GM13976 (cell line): ENCODE measurements at places on chromosomes 4 and X.

GRCh38 chr4:170888660-170889059 lies 798.9 kb upstream of the AADAT start:
- DNase-seq: no peak

- DNase-seq: no peak
Observed at GRCh38 chrX:39398963-39399261, 597.7 kb downstream of the MID1IP1 start.

- DNase-seq: no peak
Observed at GRCh38 chr4:99504804-99505502, 5.9 kb upstream of the C4orf17 start.

GRCh38 chrX:135009838-135010237 lies 12.5 kb downstream of the RTL8B start:
- DNase-seq: no peak

DNA sequence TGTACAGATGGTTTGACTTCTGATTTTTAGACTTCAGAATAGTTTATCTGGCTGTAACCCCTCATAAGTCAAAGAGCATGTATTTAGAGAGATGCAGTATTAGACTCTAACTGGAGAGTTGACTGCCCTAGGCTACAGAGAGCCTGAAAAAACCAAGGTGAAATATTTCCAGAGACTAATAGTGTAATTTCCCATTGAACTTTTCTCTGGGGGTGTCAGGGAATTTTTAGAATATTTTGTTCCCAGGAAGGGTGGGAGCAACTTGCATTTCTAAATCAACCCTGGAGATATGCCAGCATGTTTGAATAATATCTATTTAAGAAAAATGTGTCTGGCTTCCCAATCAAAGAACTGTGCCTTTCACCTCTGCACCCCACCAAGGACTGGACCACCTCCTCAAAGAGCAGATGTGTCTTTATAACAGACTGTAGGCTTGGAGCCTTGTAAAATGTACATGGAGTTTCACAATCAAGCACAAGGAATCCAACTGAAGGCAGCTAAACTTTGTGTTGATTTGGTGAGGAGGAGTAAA lies 2.0 kb downstream of the ANXA3 start:
- no peak for DNase-seq

DNA sequence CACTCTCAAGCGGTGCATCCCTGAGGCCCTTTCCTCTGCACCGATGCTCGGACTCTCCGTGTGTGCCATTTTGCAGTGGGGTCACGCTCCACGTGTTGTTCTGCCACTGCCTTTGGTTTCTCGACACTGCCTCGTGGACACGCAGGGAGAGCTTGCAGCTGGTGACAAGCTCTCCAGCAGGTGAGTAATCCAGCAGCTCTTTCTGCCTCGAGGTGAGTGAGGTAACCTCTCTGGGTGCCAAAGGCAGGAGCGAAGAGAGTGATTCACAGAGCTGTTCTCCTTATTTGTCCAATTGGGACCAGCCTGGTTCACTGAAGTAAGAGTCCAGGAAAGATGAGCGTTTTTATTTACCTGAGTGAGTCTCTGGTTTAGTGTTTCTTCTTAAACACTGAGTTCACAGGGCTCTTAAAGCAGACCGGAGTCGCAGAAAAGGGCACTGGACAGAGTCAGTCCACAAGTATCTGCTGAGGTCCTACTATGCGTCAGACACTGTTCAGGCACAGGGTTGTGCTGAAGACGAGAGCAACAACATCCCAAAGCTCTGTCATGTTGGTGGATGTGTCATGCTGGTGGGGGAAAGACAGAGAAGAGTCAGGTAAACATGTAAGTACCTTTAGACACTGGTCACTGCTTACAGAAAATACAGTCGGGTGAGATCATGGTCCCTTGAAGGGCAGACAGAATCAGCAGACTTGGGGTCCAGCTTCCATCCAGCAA lies 61.8 kb downstream of the FHDC1 start:
- no peak for DNase-seq

DNA sequence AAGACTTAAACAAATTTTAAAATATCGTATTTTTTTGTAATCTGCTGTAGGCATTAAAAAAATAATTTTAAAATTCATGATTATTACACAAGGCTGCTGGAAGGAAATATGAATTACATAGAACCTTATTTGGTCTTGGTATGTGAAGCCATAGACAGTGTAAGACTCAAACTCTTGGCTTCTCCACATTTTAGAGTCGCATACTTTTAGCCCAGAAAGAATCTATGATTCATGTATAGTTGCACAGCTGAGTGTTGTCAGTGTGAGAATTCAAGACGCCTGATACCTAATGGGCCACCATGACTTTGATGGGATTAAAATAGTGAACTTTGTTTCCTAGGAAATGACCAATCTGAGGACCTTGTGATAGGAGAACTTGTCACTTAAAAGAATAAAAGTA lies 1.4 kb downstream of the INTU start:
- no peak for DNase-seq

DNA sequence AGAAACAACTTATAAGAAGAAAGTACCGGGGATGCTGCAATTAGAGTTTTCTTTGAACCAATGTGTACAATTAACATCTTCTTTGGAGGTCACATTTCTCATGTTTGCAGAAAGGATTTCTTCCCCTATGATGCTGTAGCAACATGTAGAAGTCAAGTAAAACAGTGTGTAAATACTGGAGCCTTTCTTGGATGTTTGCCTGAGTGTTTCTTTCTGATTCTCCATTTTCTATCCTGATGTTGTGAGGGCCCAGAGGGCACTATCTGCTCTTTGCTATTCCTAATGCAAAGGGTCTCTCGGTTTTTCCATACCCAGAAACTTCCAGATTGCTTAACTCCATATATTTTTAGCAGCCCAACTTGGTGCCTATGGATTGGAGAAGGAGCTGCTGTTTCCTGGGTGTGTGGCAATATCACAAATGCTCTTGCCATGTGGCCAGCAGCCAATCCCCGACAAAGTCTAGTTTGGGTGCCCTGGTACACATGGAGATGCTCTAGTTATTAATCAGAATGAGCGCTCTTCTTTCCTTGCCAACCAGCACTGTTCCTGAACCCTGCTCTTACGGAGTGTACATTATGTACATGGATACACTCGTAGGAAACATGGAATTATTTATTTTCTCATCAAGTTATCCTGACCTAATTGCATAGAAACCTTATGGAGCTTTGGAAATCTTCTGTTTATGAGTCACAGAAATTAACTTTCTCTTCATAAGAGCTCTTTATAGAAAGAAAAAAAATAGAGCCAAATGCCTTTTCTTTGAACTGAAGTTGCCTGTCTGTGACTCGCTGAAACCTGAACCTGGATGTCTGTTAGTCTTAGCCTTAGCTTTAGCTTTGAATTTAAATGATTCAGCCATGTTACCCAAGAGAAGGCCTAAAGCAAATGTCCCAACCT lies 67.0 kb upstream of the GPC4 start:
- DNase-seq: no peak

- no peak for DNase-seq
Observed at GRCh38 chr4:26804451-26804850, 56.2 kb upstream of the STIM2 start.

DNA sequence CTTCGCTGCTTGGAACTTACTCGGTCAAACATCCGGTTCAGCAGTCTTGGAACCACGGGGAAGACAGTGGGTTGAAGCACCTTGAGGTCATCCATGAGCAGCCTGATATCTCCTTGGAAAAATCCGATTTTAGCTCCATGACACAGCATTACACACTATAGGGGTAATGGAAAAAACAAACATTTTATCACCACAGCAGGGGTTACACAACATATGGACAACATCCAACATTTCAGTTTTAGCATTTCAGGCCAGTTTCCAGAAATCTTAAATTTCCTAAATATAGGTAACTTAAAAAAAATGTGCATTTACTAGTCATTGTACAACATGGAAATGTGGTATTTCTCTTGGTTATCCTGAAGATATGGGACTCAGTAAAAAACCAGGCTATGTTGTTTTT lies 34.4 kb upstream of the CENPU start:
- DNase-seq: no peak

- no peak for DNase-seq
Observed at GRCh38 chr4:78354782-78355181, 196.8 kb upstream of the ANXA3 start.

DNA sequence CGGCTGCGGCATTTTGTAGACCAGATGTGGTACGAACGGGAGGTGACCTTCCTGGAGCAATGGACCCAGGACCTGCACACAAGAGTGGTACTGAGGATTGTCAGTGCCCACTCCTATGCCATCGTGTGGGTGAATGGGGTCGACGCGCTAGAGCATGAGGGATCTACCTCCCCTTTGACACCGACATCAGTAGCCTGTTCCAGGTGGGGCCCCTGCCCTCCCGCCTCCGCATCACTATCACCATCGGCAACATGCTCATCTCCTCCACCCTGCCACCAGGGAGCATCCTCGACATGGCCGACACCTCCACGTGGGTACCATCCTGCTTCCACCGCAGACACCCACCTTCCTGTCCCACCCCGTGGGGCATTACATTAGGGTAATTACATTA lies 46.2 kb downstream of the SMARCA5 start:
- DNase-seq: peak; percentile 27

DNA sequence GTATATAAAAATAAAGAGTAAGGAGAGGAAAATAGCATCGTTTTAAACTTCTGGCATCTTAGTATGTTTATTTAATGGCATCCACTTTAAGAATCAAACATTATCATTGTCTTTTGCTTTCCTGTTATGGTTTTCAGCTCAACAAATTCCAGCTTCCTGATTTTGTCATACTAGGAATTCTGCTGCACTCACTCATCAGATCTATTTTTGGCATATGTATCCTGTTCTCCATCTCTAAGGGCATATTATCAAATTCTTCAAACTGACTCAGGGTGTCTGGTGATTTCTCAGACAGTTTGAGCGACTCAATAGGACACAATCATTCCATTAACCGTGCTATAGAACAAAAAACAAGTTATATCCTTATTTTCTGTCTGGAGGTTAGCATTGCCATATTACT lies 248.5 kb upstream of the DIAPH2 start:
- DNase-seq: no peak

DNA sequence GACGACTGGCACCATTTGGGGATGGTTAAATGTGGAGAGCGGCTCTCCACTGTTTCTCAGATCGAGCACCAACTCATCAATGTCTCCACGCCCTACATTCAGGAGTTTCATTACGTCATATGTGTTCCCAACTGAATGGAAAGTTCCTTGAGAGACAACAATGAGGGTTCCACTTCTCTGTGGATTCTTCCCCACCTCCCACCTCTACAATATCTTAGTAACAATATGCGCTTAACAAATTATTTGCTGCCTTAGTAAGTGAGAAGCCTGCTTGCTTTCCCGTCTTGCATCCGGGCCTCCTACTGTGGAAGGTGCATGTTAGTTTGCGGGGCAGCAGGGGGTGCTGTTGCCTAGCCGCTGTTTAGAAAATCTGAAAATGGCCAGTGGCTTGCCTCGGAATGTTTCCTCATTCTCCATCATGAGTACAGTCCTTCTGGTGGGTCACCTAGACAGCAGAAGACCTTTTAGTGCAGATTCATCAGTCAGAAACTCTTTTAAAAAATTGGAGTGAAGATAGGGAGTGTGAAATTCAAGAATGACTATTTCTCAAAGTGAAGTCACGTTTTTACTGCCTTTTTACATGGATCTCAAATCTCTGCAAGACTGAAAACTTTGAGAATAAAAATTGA lies 55.7 kb downstream of the PHOX2B start:
- DNase-seq: peak; percentile 23

GRCh38 chr4:94636004-94636403 lies 121.8 kb upstream of the BMPR1B start:
- no peak for DNase-seq
